ENCODE measurements at places on chromosomes 1 and 21.

- DNase-seq: no peak
Observed at GRCh38 chr1:170498876-170499275, 33.1 kb upstream of the GORAB start.

DNA sequence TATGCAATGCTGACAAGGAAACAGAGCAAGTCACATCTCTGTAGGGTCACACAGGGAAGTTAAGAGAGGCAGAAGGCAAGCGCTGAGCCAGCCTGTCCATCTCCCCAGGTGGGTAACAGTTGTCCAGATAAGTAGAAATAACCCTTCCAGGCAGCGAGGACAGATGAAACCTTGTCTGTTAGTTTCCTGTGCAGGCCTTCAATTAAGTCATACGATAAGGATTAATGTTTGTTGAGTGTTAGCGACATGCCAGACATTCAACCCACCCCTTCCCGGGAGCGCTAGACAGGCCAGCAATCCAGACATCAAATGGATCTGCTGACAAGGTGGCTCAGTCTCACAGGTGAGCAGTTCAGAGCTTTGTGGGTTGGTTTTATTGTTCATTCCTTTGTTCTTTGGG lies 221.5 kb upstream of the FMN2 start:
- DNase-seq: no peak

GRCh38 chr1:34425785-34426184 lies 249.1 kb downstream of the C1orf94 start:
- no peak for DNase-seq

- DNase-seq: no peak
Observed at GRCh38 chr1:196896355-196896754, 8.5 kb downstream of the CFHR4 start.

GRCh38 chr1:60510162-60510561 lies 436.6 kb upstream of the C1orf87 start:
- DNase-seq: no peak

- DNase-seq: peak; percentile 64
Observed at GRCh38 chr1:226548256-226549093, at the start of gene STUM. Gene STUM, plus strand, starts transcription at chr1:226548764. Its CDS starts 141 bp downstream, at chr1:226548905.

- no peak for DNase-seq
Observed at GRCh38 chr1:19456968-19457441, 28.3 kb downstream of the CAPZB start.

DNA sequence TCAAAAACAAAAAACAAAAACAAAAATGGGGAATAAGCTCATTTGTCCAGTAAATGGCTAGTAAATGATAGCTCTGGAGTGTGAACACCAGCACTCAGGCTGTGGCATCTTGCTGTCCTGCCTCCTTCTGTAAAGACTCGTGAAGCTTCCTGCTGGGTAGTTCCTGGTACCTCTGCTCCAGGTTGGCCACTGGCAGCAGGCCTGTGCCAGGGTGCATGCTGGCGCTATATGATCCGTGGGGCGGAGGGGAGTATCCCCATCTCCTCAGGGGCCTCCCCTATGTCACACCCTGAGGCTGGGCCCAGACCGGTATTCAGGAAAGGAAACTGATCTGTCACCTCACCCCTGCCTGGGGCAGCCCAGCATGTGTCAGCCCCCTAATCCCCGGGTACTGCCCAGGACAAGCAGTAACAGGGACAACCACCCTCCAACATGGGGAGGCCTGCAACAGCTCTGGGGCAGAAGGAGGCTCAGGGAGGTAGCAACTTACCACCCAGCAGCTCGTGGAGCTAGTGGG lies 14.1 kb downstream of the ALPL start:
- DNase-seq: no peak

DNA sequence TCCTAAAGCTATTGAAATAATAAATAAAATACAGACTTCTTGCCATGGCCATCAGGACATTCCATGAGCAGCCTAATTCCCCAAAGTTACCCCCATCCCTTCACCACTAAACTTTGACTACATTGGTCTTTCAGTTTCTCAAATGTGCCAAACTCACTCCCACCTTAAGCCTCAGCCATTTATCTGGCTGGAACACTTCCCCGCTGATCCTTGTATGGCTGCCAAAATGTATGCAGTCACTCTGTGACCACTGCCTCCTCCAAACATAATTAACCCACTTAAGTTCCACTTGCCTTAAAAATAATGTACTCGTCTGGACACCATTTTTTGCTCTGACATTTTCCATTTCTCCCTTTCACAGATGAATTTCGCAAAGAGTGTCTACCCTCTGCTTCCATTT lies 407.4 kb downstream of the NTNG1 start:
- no peak for DNase-seq

DNA sequence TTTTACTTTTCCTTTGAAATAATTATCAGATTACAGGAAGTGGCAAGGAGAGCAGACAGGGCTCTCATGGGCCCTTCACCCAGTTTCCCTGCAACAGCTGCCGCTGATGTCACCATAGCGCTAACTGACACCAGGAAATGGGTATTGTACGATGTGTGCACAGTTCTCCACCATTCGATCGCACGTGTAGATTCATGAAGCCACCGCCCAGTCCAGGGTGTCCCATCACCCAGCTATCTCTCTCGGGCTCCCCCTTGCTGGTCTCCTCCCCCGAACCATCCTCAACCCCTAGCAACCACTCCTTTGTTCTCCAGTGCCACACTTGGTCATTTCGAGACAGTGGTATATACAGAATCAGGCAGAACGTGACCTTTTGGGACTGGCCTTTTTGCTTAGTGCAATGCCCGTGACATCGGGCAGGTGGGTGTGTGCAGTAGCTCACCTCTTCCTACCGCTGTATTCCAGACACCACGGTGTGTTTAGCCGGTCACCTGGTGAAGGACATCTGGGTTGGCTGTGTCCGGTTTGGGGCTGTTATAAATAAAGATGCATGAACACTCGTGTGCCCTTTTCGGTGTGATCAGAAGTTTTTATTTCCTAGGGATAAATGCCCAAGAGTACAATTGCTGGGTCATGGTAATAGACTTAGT lies 118.4 kb downstream of the CRYAA start:
- DNase-seq: no peak

GRCh38 chr1:85708829-85709227 lies 595 bp upstream of the ZNHIT6 start:
- no peak for DNase-seq
